ENCODE measurements at places on chromosomes 6 and 20.

DNA sequence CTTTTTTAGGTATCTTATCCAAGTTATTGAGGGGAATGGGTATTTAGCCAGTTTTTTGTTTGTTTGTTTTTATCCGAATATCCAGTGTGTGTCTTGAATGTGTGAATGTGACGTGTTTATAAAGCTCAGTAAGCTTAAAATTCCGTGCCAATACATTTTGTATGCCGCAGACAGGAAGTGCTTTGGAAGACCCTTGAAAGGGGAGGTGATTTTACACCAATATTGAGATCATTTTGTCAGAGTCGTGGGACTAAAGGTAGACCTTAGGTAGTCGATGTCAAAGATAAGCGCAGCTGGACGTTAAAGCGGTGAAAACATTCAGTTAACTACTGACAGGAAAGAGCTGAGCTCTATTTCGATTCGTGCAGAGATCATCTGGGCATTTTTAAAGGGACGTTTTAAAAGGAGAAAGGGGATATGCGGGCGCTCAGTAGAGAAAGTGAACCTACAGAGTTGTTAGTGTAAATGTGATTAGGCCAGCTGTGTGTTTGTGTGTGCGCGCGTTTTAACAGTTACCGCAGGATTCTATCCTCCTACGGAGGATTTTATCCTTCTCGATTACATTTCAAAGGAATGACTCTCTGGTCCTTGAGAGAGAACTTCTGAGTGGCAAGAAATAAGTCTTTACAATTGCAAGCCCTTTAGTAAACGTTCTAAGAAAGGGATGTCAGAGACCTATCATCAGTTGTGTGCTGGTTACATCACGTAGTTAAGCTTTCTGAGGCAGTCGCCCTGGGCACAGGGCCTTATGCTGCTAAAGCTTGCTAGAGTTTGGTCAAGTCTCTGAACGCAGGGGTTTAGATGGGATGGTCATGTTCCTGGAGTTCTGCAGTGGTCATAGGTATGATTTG lies 625 bp upstream of the ECHDC1 start:
- DNase-seq = no peak

DNA sequence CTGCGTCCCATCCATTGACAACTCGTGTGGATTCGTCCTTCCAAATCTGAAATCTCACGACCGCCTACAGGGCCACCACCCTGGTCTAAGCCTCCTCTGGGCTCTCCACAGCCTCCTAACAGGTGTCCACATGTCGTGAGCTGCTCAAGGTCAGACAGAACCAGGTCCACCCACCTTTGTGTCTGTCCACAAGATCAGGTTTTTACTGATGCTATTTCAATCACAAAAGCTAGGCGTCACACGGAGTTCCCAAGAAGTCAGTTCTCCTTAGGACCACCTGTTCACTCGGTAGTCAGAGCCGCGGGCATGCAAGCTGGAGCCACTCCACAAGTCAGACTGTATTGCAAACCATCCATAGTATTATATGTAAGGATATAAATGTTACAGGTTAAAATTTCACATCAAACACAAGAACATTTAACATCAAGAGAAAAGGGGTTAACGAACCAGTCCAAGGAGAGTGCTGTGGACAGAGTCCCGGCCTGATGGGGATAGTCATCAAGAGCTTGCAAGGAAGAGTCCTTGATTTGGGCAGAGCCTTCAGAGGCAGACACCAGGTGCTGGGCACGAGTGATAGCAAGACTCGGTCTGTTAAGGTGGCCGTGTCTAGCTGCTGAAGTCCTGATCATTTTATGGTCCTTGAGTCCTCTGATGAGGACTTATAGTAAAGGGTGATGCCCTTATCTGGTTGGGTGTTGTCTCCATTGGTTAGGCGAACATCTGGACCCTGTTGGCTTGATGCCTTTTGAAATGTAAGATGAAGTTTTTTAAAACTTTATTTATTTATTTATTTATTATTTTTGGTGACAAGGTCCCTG lies 731 bp upstream of the DNPH1 start:
- DNase-seq = no peak

DNA sequence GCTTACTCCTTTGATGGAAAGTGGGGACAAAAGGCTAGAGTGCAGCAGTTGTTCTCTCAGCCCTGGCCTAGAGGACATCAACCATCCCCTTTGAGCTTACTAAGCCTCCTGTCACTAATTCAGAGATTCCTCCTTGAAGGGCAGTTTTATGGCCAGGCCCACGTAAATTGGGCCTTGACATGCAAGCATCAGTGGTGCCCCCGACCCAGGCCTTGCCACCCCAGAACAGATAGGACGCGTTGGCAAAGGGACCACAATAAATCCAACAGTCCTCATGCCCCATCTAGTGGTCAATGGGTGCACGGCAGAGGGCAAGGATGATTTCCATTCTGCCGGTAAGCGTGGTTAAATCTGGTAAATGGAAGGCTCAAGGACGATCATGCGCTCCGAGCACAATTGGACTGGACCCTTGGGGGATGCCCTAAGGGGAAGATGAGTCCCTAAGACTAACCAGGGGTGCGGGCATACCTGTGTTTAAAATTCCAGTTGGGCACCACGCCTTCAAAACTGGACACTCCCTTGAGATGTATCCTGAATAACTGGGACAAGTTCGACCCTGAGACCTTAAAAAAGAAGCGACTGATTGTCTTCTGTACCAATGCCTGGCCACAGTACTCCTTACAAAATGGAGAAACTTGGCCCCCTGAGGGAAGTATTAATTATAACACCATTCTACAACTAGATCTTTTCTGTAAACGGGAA lies 32.6 kb downstream of the CEP85L start:
- peak; percentile 76 for DNase-seq

DNA sequence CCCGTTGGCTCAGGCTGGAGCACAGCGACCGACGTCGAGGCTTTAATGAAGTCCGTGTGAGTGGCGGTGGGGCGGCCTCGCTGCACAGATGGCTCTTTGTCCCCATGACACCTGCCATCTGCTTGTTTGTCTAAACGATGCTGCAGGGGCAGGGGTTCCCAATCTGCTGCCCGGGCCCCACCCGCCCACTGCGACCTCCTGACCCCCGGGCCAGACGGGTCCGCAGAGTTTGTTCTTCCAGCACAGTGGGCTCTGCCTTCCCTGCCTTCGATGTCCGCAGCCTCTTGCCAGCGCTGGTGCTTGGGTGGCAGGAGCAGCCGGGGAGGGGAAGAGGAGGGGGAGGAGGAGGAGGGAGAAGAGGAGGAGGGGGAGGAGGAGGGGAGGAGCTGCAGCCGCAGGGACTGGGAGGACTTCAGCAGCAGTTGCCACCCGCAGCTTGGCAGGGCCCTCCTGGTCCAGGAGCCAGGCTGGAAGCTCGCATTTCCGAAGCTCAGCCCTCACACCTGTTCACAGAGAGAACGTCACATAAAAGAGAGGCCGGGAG lies 210.0 kb downstream of the DLL1 start:
- no peak for DNase-seq

DNA sequence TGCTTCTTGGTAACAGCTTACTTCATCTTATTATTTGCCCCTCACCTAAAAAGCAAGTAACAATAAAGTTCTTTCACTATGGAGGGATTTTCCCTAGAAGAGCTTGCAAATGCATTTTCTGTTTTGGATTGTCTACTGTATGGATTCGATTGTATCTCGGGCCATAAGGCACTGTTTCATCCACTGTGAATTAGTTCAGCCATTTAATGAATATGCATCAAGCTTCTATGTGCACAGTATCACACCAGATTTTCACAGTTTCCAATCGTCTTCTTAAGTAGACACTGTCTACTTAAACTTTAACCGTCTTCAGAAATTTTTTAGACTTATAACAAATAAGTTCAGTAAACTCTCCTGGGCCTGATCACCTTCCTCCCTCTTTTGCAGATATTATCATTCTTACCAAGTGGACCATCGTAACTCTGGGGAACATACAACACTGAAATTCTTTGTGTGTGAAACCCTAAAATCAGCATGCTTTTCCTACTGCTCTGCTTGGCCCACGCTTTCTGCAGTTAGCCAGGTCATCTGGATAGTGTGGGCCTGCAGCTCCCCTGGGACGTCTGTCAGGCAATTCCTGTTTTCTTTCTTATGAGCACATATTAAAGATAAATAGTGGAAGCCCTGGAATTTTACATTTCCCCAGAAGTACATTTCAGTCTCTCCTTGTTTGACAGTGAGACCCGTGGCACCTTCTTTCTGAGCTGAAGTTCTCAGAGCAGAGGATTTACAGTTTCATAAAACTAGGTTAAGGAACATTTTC lies 136.5 kb upstream of the PDE10A start:
- no peak for DNase-seq
